Activated CD4-positive, alpha-beta T cell treated with anti-CD3 and anti-CD28 coated beads, Interleukin-2, amount 50 U/mL, for 24 hours (primary cell): ENCODE measurements at places on chromosomes 16 and 17.
A peak's percentile ranks its signal among the peaks of the same experiment; 100 is the strongest.

DNA sequence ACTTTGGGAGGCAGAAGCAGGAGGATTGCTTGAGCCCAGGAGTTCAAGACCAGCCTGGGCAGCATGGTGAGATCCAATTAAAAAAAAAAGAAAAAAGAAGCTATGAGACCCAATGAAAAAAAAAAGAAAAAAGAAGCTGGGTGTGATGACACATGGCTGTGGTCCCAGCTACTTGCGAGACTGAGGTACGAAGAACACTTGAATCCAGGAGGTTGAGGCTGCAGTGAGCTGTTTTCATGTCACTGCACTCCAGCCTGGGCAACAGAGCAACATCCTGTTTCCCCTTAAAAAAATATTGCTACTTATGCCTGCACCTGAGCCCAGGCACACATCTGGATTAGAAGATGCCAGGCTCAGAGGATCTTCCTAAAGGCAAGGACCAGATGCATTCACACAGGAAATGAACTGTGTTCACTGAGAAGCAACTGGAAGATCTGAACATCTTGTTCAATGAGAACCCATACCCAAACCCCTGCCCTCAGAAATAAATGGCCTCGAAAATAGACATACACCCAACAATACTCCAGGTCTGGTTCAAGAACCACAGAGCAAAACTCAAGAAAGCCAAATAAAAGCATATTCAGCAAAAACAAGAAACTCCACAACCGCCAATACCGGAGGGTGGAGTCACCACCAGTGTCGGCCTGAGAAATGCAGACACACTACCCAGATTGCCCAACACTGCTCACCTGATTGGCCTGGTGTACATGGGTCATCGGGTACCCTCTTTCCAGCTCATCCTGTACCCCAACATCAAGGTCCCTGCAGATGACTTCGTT lies 4.4 kb downstream of the RNF135 start:
- DNase-seq, result no peak

DNA sequence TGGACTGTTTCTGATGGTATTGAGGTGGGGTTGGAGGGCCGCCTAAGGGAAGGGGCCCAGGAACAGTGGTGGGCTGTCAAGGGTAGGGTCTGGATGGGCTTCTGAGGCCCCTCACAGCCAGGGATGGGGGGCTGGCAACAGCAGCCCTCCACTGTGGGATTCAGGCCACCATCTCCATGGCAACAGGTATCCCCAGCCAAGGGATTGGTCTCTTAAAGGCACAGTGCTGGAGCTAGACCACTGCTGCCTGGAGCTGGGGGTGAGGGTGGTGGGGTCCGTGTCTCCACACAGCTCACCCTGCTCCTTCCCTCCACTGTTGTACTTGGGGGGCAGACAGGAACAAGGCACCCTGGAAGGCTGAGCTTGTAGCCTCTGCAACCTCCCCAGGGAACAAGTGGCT lies 41.8 kb downstream of the PSME3IP1 start:
- no peak for DNase-seq

- no peak for DNase-seq
Observed at GRCh38 chr16:85844169-85844481, 44.6 kb downstream of the COX4I1 start.

DNA sequence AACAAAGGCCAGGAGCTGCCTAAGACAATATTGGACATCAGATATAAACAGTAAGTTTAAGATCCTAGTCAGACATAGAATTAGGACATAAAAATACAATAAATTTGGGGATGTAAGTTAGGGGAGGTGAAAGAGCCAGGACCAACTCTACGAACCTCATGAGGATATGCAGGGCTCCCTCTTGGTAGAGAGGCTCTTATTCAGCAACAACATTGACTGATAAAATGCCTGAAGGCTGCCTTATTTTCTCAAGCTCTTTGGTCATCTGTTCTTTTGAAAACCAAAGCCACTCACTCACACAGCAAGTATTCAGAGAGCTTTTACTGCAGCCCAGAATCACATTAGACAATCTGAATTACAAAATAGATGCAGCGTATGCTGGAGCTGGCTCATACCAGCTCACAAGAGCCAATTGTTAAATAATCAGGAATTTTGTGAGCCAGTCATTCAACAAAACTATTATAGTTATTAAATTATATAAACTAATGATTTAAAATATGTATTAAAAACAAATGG lies 108.6 kb upstream of the CLEC3A start:
- no peak for DNase-seq

DNA sequence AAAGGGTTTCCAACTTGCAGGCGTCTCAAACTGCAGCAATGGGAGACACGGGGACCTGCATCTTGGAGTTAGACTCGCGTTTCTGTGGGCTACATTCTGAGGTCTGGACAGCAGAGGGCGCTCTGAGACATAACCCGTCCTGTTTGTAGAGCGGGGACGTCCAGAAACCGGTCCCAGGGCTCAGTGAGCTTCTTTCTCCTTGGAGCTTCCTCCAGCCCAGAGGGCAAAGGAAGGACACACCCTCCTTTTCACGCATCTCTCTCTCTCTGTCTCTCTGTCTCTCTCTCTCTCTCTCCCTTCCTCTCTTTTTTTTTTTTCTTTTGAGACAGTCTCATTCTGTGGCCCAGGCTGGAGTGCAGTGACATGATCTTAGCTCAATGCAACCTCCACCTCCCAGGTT lies 19.8 kb downstream of the COX4I1 start:
- DNase-seq, result peak; percentile 86

DNA sequence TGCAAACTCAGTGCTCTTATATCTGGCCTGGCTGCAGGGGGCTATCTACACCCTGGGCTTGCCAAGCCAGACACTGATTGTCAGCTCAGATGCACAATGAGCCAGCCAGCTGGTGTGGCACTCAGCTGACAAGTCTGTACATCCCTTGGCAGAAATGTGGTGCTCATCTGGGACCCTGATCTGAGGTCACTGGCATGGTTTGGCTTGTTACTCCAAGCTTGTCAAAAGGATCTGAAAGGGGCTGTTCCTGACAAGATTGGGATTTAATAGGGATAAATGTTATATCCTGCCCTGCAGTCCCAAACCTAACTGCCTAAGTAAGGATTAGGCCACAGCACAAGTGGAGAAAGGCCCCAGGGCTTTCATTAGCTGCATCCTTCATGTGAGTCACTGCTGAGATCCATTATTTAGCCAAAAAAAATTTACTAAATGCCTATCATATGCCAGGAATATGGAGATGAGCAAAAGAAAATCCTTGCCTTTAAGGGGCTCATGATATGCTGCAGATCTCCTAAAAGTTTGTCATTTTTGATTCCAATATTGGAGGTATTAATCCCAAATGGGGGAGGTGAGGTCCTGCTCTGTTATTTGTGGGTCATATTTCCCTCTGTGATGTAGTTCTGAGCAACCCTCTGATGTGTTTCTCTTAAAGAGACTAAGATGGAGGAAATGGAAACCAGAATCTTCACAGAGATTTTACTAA lies 6.3 kb downstream of the SLC6A2 start:
- no peak for DNase-seq

DNA sequence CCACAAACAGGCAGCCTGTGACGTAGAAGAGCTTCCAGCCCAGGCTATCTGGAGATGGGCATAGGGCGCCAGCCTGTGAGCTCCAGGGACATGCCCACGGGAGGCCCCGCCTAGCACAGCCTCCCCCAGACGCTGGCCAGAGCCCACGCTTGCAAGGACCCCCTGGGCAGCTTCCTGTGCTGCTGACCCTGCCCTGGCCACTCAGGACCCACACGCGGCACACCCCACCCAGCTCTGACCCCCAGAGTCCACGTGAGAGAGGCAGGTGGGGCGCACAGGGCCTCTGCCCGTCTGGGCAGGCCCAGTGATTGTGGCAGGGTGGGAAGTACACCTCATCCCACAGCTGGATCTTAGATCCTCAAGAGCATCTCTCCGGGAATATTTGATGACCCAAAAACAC lies 3.9 kb downstream of the CYBC1 start:
- no peak for DNase-seq

DNA sequence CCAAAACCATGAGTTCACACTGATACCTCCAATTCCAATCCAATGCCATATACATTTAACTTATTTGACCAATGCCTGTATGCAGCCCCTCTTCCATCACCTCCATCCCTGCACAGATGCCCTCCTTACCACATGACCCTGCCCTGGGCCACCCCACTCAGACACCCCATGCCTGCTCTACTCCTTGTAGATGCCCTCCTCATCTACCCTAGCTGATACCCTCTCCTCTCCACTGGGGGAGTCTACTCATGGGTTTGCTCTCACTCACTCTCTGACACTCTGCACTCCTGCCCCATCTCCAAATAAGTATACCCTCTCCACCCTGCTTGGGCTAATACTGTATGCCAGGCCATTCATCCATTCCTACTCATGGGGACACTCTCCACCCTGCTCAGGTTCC lies 16.0 kb upstream of the CMTM4 start:
- no peak for DNase-seq

DNA sequence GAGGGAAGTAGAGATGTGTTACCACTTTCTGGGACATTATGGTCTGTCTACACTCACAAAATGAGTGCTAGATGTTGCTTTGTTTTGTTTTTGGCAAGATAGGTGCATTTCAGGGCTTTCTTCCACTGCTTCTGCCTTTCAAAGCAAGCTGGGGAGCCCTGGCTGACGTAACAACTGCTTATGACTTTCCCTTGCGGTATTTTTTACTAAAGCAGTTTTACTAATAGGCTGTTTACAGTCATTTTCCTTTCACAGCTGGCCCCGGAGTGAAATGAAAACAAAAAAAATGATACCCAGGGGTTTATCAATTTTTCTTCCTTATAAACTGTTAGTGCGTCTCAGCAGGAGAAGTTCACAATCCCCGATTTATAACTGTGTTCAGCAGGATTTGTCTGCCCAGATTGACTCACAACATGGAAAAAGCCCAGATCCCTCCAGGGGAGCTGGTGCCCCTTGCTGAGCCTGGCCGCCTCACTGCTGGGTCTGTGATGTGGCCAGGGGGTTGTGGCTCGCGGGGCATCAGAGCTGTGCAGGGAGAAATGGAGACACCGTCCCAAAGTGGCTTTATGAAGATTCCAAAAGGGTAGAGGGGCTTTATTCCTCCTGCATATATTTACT lies 184.4 kb upstream of the HS3ST3A1 start:
- DNase-seq, result no peak

- peak; percentile 1 for DNase-seq
Observed at GRCh38 chr16:4846503-4846900, 586 bp downstream of the GLYR1 start.

DNA sequence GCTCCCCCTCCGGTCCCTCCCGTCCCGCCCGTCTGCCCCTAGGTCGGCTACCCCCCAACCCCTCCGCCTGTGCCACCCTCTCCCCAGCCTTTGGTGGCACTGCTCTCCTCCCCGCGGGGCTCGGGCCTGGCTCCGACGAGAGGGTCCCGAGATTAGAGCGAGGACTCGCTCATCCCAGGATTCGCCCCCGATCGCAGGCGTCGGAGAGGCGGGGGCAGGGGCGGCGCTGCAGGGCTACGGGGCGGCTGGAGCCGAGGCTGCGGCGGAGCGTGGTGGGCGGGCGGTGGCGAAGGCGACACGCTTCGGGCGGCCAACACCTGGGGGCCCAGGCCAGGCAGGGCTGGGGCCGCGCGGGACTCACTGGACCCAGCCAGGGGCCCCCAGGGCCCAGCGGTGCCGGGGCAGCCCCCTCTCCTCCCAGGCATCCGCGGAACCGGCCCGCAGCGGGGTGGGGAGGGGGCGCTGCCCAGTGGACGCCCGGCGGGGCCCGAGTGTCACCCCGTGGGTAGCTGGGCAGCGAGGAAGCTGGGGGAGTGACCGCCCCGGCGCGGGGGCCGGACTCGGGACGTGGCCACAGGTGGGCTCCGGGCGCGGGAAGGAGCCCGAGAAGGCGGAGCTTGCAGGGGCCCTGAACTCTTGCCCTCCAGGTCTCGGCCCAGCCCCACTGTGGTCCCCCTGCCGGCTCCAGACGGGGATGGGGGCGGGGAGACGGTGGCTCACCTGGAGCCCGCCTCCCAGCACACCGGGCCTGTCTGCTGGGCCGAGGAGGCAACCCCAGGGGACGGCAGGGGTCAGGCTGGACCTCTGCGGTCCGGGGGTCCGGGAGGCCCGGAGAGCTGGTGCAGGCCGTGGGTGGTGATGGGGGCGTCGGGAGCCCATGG lies 1.5 kb downstream of the MGAT5B start:
- no peak for DNase-seq

- no peak for DNase-seq
Observed at GRCh38 chr17:40284085-40284713, 3.5 kb upstream of the CDC6 start.

GRCh38 chr17:12250973-12251372 lies 230.3 kb downstream of the MAP2K4 start:
- DNase-seq, result no peak

DNA sequence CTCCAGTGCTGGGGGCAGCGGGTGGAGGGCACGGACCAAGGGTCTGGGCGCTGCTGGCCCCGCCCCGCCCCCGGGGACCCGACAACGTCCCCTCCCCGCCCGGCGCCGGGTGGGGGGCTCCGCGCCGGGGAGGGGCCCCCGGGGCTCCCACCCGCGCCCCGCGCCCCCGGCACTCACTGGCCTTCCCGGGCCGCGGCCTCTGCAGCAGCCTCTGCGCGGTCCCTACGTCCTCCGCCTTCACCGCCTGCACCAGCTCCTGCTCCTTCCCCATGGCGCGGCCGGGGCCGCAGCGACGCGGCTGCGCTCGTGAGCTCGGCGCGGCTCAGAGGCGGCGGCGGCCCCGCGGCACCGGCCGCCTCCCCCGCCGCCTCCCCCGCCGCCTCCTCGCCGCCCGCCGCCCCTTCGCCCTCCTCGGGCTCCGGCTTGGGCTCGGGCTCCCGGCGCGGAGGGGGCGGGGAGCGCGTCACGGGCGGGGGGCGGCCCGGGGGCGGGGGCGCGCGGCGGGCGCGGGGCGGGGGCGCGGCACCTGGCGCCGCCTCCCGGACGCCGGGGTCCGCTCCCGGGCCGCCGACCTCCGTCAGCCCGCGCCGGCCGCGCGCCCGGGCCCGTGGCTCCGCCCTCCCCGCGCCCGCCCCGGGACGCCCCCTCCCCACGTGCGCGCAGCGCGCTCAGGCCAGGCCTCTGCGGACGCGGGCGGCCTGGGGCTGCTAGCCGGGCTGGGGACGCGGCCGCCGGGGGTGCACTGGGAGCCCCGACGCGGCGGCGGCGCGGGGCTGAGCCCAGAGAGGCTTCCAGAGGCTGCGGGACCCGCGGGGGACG lies at the start of gene CASKIN1:
Gene CASKIN1, minus strand, starts transcription at position 444 of the 819 bp plus-strand sequence. Its CDS starts 173 bp downstream, at position 271.
- no peak for DNase-seq

- DNase-seq, result no peak
Observed at GRCh38 chr16:23974223-23974622, 138.4 kb downstream of the PRKCB start.

GRCh38 chr16:50988441-50988840 lies 162.6 kb downstream of the SALL1 start:
- no peak for DNase-seq

- no peak for DNase-seq
Observed at GRCh38 chr17:68459037-68459639, 1.8 kb upstream of the WIPI1 start.

- no peak for DNase-seq
Observed at GRCh38 chr17:59327981-59328290, 3.5 kb upstream of the YPEL2 start.

DNA sequence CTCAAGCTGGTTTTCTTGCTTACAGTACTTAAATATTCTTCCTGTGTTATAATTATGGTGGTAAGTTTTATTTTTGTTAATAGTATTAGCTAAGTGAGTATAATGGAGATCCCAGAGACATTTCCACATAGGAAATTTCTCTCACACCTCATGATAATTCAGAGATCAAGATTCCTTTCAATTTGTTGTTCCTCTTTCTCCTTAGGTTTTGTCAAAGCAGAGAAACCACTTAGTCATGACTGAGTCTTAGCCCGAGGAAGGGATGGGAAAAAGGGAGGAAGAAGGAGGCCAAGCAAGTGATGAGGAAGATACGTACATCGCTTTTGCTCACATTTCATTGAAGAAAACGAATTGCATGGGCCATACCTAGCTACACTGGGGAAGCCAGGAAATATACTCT lies 18.4 kb downstream of the ESRP2 start:
- no peak for DNase-seq

- DNase-seq, result no peak
Observed at GRCh38 chr17:917941-918740, 61.4 kb downstream of the NXN start.
